Vein endothelial cell (primary cell): ENCODE measurements at places on chromosomes 5 and 9. TPM values are rescaled to one million over a fixed set of nuclear protein-coding genes. Genes with fewer than 3 reads are reported as not detected.

Gene CAMSAP1
- 31.2 and 39.5 TPM in 2 replicates for total RNA-seq

Gene SPATA9
- total RNA-seq = 0.48 and 0.65 TPM in 2 replicates

Gene FAM151B
- 1.6 and 3.3 TPM in 2 replicates for total RNA-seq

Gene C1QTNF2
- 0.10 TPM in 1 of 2 replicates, not detected in the other for total RNA-seq

Gene IL5
- total RNA-seq = not detected in 2 replicates

Gene OBP2B
- total RNA-seq = not detected in 2 replicates

Gene NR5A1
- not detected in 2 replicates for total RNA-seq

Gene PTAR1
- total RNA-seq = 73.2 and 79.5 TPM in 2 replicates

Gene FBP2
- not detected in 2 replicates for total RNA-seq

Gene SPOCK1
- total RNA-seq = 85.6 and 135 TPM in 2 replicates

Gene PCDHB10
- 1.1 and 1.3 TPM in 2 replicates for total RNA-seq

Gene SHB
- total RNA-seq = 27.4 and 37.9 TPM in 2 replicates

Gene TEX48
- not detected in 2 replicates for total RNA-seq

Gene FOXD4L6
- 0.29 and 0.33 TPM in 2 replicates for total RNA-seq
